ENCODE measurements at places on chromosomes 3 and 15.

DNA sequence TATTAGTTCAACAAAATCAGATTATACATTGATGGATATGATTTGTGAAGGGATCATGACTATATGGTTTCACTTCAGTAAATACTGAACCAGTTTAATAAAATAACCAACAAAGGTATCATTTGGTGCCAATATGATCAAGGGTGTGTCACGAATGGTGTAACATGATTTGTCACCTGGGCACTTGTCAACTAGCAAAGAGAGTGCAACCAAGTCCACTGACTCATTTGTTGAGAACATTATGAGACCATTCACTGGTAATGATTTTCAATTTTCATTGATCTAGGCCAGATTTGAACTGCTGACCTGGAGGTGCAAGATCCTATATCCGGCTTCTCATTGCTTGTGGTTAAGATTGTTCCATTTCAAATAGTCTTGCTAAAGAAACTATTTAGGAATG, 1037.9 kb downstream of the ROBO2 start:
- DNase-seq, result no peak

GRCh38 chr3:195583831-195584542, at the start of gene APOD:
Gene APOD (minus strand): TSS chr3:195583940. CDS start chr3:195579461, 4,479 bp downstream.
- no peak for DNase-seq

- DNase-seq, result no peak
Measured at GRCh38 chr3:17643691-17644090, 98.7 kb downstream of the TBC1D5 start.

- no peak for DNase-seq
Measured at GRCh38 chr15:56160966-56161365, 82.7 kb downstream of the RFX7 start.

DNA sequence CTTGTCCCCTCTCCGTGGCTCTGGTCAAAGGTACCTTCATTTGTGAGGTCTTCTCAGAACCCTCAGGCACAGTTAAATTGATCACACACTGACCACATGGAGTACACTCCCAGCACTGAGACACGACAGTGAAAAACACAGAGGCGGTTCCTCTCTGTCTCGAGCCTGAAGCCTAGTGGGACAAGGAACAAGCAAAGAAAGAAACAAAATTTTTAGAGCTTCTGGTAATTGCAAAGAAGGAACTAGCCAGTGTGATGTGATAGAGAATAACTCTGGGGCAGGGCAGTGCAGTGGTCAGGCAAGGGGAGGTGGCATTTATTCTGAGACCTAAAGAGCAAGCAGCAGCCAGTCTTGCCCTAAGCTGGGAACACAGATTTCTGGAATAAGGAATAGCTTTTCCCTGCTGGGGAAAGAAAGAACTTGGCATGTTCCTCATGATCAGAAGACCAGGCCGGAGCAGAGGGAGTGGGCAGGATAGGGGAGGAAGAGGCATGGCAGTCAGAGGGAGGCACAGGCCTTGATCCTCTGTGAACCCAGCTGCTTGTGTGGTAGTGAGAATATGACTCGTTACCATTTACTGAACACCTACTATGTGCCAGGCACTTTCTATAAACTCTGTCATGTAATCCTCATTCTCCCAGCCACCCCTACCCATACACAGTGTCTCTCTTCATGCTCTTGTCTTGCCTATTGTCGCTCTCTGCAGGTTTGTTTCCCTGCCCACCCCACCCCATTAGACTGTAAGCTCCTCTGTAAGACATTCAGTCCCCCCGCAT, 262.3 kb upstream of the HES1 start:
- no peak for DNase-seq
